Hematopoietic multipotent progenitor cell treated with erythropoietin and hydrocortisone succinate and interleukin-3 and kit ligand, for 6 days (in vitro differentiated cells): ENCODE measurements at places on chromosomes 6 and 20.

- no peak for DNase-seq
These were observed 5.8 kb upstream of the MCM9 start for GRCh38 chr6:118940770-118941169.

GRCh38 chr6:137912813-137913212 lies 45.8 kb downstream of the TNFAIP3 start:
- DNase-seq: no peak

DNA sequence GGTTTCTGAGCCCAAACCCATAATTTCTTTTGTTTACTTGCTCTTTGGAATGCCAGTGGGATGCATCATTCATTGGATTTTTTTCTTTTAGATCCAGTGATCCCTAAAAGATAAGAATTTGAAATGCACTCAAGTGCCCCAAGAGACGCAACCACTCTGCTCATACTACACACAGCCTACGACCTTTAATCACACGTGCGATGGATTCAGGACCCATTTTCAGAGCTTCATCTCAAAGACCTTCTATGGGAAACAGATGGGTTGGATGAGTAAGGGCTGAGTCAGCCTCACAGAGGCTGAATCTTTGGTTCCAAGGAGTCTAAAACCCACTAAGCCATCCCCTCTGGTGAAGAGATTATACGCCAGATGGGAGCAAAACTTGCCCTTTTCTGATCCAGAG lies 265.5 kb upstream of the EXOC2 start:
- DNase-seq: no peak

DNA sequence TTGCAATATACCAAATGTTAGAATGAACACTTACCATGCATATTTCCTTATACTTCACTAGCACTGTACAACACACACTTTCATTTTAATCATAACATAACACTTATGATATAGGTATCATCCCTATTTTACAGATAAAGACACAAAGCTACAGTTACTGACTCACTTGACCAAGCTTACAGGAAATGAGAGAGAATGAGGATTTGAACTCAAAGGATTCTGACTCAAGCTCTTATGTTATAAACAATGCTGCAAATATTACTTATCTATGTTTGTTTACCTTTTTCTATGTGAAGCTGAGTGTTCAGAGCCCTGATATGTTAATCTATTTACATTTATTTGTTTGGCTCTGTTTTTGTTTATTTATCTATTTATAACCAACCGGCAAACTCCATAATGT lies 245.4 kb downstream of the PTPRK start:
- DNase-seq: no peak

DNA sequence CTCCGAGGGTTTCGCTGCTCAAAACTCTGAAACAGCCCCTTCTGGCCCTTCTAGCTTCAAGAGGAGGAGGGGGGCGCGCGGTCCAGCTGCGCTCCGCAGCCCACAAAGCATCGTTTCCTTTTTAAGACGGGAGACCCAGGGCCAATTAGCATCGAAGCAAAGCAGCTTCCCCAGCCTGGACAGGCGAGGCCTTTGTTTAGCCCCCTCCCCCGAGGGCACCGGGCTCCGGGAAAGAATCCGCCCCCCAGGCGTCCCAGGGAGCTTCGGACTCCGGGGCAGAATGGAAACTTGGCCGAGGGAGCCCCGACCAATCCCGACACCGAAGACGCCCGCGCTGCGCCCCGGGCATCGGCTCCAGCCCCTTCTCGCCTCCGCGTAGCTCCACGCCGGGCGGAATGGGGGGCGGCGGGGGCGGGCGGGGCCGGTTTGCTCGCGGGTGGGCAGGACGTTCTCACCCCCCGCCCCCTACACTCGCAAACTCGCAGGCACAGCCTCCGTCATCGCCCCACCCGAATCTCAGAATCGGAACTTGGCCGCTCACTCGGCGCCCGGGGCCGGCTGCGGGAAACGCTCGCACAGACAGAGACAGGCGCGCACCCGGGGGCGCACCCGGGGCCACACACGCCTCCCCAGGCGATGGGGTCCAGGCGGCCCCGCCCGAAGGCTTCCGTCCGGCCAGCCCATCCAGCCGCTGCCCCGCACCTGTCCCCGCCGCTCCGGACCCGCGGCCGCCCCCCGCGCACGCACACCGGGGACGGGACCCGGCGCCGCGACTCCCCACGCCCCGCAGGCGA lies 628 bp downstream of the NKAIN4 start:
- no peak for DNase-seq

GRCh38 chr20:49136817-49137571 lies 51.1 kb downstream of the STAU1 start:
- DNase-seq: peak; percentile 25

DNA sequence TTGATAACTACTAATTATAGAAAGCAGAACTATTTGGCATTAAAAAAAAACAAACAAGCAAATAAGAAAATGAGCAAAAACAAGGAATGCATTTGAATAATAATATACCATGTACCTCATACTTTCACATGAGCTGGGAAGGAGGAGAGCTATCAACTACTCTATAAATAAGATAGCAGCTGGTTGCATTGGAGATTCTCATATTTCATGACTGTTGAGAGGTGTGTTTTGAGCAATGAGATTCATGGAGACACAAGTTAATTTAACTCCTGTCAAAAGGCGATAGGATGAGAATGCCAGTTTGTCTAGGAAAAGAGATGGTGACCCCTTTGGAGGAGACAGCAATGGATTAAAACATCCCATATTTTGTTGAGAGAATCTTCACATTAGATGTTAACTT lies 348.8 kb upstream of the SPTLC3 start:
- no peak for DNase-seq

DNA sequence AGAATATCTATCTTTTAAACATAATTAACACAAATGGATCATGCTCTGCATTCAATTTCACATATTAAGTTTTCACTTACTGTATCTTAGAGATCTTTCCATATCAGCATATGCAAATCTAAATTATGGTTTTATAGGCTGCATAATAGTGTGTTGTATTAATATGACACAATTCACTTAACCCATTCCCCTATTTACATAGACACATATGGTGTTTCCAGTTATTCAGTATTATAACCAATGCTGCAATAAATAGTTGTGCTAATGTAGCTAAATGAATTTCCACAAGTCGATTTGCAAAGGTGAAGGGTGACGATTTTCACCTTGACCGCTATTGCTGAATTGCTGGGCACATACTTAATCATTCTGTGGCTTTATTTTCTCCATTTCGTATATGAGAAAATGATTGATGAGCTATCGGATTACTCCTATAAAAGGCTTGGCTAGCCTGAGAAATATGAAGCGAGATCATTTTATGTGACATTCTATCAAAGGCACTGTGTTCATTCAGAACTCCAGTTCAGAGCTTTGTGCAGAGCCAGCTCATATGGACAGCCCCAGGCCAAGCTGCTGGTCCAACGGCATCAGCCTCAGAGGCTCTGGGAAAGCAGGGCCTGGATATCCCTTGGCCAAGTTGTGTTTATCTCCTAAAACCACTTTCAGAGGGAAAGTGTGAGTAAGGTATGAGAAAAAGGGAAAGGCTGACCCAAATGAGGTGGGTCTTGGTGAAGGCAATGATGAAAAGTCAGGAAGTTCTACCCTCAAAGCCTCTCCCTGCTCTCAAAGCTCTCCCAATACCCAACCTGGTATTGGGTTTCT lies 50.8 kb downstream of the GFOD1 start:
- no peak for DNase-seq

- DNase-seq: no peak
These were observed 112.1 kb upstream of the EYS start for GRCh38 chr6:65819152-65819551.

DNA sequence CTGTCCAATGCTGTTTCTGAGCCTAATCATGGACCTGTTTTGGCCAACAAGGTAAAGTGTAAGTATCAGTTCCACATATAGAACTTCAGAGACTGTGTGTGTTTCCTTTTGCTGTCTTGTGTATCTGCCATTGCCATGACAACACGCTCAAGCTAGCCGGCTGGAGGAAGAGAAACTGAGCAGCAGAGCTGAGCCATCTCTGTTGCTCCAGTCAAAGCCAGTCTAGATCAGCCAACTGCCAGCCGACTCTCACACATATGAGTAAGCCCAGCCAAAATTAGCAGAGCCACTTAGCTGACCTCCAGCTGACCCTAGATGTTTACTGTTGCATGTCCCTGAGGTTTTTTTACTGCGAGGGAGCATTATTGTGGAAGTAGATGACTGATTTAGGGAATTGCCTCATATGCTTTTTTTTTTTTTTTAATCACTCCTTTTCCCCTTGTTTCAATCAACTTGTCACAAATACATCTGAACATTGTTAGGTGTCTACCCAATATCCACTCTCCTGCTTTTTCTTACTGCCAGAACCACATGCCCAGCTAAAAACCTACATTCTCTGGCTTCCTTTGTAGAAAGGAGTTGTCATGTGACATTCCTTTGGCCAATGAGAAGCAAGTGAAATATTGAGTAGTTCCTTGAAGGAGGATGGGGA lies 304.3 kb upstream of the SUPT3H start:
- DNase-seq: no peak
